ENCODE measurements at places on chromosomes 2 and 18. TPM values are rescaled to one million over a fixed set of nuclear protein-coding genes. Genes with fewer than 3 reads are reported as not detected.

Gene CNGA3
- under 0.01 TPM for total RNA-seq

Gene CNDP1
- not detected for total RNA-seq

Gene TRMT61B
- 14.4 TPM for total RNA-seq

Gene CRACDL
- not detected for total RNA-seq

Gene PSD4
- 6.1 TPM for total RNA-seq

Gene SFT2D3
- total RNA-seq: 4.1 TPM
